ENCODE measurements at places on chromosomes 5 and 9.
A peak's percentile ranks its signal among the peaks of the same experiment; 100 is the strongest.

GRCh38 chr5:91145333-91145620, 237.8 kb downstream of the ARRDC3 start:
- DNase-seq: no peak

DNA sequence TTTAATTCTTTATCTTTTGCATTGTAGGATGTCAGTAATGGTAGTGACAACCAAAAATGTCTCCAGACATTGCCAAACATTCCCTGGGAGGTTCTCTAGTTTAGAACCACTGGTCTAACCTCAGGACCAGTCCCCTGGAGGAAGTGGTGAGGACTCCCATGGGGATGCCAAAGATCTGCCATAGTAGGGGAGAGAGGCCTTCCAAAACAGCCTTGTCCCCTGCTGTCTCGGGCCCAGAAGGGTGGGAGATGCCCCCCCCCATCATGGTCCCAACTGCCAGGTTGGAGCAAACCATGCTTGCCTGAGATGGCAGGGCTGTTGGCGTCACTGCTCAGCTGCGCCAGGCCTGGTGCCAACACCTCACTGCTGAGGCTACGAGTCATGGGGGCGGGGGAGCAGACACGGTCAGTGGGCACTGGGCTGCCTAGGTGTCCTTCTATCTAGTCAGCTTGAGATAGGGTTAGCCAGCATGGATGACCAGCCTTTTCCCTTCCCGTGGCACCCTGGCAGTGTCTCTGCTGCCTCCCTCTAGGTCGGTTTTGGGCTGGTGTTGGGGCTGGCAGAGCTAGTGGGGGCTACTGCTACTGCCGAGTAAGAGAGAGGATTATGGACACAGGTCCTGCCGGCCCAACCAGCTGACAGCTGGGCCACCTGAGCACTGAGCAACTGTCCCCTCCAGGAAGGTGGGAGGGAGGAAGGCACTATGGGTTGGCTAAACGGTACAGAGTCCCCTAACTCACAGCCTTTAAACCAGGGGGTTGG, 8.3 kb upstream of the CXXC5 start:
- no peak for DNase-seq

GRCh38 chr5:93874491-93874890, 133.1 kb upstream of the POU5F2 start:
- no peak for DNase-seq

GRCh38 chr9:86766912-86767311, 180.4 kb downstream of the GAS1 start:
- DNase-seq: peak; percentile 75

DNA sequence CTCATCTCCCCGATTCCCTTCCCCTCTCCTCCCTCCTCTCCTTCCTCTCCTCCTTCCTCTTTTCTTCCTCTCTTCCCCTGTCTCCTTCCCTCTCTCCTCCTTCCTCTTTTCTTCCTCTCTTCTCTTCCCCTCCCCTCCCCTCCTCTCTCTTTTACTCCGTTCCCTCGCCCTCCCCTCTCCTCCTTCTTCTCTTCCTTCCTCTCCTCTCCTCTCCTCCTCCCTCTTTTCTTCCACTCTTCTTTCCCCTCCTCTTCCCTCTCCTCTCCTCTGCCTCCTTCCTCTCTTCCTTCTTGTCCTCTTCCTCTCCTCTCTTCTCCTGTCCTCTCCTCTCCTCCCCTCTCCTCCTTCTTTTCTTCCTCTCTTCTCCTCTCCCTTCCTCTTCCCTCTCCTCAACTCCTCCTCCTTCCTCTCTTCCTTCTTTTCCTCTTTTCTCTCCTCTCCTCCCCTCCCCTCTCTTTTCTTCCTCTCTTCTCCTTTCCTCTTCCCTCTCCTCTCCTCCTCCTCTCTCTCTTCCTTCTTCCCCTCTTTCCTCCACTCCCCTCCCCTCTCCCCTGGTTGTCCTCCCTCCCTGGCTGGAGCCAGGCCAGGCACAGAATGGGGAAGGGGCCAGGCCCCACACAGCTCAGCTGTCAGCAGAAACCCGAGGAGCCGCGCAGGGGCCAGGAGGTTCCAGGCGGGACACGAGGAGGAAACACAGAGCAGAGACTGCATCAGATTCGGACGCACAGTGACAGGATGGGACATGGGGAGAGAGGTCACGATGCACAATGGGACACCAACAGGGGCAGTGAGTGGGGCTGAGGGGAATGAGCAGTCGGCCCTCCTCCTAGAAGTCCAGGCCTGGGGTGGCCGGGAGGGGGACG, 48.0 kb downstream of the CAMK2A start:
- DNase-seq: no peak

DNA sequence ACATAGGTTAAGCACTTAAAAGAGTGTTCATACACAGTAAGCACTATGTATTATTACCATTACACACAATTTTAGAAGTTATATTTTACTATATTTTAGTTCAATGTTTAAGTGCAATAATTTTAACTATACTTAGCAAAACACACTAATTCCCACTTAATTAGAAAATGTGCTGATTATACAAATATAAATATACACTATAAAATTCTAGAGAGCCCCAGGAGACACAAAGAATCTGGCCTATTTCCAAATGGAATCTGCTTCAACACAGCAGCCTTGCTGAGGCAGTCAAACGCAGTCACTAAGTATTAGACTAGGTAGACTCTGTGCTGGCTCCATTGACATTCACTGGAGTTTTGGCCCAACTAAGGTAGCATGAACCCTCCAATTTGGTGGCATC, 160.9 kb downstream of the CETN3 start:
- DNase-seq: no peak

DNA sequence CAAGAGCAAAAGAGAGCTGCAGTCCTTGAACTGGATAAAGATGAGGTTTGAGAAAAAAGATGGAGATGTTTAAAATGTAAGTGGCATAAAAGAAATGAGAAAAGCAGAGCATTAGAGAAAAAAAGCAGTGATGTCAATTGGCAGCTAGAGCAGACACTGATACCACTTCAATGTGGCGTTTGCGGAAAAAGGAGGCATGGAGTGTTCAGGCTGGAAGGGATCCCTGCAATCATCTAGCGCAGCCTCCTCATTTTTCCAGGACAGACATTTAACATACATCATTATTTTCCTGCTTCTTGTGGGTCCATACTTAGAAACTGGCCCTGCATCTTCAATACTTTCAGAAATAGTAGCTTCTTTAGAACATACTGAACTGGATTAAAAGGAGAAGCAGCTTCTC, 563.8 kb downstream of the PTPRD start:
- DNase-seq: no peak
